ENCODE measurements at places on chromosomes 7 and 10. TPM values are rescaled to one million over a fixed set of nuclear protein-coding genes. Genes with fewer than 3 reads are reported as not detected.

Gene KMT2E
- 65.7 TPM for total RNA-seq

DNA sequence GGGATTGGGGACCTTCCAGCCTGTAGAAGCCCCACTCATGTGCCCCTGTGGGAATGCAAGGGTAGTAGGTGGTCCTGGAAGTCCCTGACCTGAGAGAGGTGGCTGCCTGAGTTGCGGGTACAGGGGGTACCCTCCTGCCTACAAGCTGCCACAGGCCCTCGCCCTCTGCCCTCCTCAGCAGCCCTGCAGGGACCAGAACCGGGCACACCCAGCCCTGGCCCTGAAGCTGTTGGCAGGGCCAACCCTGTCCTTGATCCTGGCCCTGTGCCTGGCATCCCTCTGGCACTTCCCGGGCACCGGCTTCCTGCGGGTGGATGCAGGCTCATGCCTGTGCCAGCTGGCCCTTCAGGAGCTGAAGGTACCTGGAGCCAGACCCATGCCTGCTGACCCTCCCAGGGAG lies 54.9 kb upstream of the ELN start:
- H3K27me3 ChIP-seq: no peaks in the 10 kb centered on the region
- H3K27ac ChIP-seq: no peak overlapping the region
- no peaks in the 10 kb centered on the region for H3K36me3 ChIP-seq
- H3K4me1 ChIP-seq: no peaks in the 10 kb centered on the region
- no peak overlapping the region for H3K4me3 ChIP-seq

Gene FGFR2
- total RNA-seq: 157 TPM

Gene UCN3
- total RNA-seq: not detected

GRCh38 chr7:68313806-68314205 lies 1284.5 kb upstream of the AUTS2 start:
- no peaks in the 10 kb centered on the region for H3K27me3 ChIP-seq
- DNase-seq: no peak
- no peak overlapping the region for H3K4me3 ChIP-seq
- peaks cover 9% of the 10 kb centered on the region for H3K4me1 ChIP-seq
- no peak overlapping the region for H3K27ac ChIP-seq

Data from endodermal cell (in vitro differentiated cells).